ENCODE measurements at places on chromosomes 3 and 15.

DNA sequence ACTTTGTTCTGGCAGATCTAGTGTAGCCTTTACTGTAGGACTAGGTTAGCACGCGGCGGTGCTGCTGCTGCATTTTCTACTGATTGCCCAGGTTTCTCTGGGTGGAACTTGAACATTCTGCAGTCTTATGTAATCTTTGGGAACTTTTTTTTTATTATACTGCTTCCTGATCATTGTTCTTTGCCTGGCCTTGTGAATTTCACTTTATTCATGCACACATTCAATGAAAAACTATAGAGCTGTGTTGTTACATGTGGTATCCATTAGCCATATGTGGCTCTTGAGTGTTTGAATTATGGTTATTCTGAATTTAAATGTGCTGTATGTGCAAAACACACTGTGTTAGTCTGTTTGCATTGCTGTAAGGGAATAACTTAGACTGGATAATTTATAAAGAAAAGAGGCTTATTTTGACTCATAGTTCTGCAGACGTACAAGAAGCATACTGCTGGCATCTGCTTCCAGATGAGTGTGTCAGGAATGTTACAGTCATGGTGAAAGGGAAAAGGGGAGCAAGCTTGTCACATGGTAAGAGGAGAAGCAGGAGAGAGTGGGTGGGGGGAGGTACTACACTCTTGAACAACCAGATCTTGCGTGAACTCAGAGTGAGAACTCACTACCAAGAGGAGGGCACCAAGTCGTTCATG lies 26.5 kb downstream of the MEF2A start:
- DNase-seq: no peak

GRCh38 chr15:66390678-66391077 lies 4.0 kb downstream of the MAP2K1 start:
- DNase-seq: no peak

DNA sequence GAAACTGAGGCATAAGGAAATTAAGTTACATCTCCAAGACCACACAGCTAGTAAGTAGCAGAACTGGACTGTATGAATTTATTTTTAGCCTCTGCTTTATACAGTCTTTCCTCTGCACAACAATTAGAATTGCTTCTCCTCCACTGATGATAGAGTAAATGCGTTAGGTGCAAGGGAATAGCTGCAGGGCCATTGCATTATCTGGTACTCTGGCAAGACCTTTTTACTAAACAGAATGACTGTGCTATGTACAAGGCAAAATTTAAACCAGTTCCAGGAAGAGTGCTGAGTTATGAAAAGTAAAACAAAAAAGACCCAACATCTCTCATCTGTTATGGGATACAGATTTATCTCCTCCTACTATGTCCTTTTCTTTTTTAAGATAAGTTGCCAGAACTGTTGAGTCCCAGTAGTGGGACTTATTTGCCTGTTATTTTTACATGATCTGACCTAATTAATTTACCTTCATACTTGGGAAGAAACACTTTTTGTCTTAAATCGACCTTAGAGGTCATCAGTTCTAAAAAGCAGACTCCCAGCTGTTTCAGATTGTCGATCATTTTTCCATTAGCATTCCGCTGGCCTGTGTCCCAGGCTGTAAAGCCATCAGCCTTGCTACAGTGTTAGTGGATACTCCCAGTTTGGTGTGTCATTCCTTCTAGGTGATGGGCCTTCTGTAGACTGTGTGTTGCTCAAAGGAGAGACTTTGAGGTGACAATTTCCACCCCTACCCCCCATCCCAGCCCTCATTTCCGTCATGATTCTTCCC lies 147.5 kb upstream of the NUDT16 start:
- no peak for DNase-seq

GRCh38 chr3:171046760-171047159 lies 20.2 kb upstream of the SLC2A2 start:
- no peak for DNase-seq

DNA sequence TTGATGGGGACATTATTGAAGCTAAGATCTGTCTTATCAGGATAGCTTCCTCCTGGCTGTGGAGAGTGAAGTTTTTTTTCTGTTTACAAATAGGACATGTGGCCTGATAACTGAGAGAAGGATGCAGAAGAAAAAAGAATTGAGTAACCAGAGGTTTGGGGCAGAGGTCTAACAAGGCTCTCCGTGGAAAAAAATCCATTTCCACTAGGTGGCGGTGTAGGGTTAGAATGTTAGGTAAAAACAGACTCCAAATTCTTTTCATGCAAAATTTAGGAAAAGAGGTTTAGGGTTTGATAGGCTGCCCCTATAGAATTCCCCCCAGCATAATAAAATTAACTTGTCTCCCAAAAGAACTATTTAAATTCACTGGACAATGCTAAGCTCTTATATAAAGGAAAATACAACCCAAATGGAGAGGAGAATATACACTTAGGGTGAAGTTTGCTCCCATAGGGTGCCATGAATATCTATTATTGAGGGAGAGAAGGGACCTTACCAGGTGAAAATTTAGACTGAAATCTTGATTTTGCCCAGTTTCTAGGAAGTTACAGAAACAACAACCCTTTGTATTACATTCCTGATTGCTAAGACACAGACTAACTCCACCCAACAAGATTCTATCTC lies 1560.4 kb downstream of the OTOL1 start:
- no peak for DNase-seq

- no peak for DNase-seq
Measured at GRCh38 chr15:63196842-63197241, 7.4 kb downstream of the RAB8B start.

DNA sequence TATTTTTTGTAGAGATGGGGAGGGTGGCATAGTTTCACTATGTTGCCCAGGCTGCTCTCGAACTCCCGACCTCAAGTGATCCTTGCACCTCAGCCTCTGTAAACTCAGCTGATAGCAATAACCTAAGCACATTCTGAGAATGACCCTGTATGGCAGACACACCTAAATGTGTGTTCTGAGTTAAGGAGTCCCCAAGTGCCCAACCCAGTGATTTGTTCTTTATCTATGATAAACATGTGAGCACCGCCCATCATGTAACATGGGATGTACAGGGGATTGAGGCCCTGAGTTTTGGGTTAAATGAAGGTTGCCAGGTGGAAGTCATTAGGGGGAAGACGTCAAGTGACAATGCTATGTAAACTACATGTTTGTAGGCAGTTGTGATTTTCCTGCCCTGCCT lies 5.7 kb downstream of the NCEH1 start:
- DNase-seq: no peak

- DNase-seq: no peak
Measured at GRCh38 chr15:45425135-45425534, 46.8 kb upstream of the GATM start.

- DNase-seq: no peak
Measured at GRCh38 chr3:37492977-37493471, 318.6 kb upstream of the LRRFIP2 start.

- no peak for DNase-seq
Measured at GRCh38 chr3:21944251-21944650, 193.2 kb upstream of the ZNF385D start.

GRCh38 chr3:70999730-71000129 lies 583.8 kb downstream of the FOXP1 start:
- no peak for DNase-seq

DNA sequence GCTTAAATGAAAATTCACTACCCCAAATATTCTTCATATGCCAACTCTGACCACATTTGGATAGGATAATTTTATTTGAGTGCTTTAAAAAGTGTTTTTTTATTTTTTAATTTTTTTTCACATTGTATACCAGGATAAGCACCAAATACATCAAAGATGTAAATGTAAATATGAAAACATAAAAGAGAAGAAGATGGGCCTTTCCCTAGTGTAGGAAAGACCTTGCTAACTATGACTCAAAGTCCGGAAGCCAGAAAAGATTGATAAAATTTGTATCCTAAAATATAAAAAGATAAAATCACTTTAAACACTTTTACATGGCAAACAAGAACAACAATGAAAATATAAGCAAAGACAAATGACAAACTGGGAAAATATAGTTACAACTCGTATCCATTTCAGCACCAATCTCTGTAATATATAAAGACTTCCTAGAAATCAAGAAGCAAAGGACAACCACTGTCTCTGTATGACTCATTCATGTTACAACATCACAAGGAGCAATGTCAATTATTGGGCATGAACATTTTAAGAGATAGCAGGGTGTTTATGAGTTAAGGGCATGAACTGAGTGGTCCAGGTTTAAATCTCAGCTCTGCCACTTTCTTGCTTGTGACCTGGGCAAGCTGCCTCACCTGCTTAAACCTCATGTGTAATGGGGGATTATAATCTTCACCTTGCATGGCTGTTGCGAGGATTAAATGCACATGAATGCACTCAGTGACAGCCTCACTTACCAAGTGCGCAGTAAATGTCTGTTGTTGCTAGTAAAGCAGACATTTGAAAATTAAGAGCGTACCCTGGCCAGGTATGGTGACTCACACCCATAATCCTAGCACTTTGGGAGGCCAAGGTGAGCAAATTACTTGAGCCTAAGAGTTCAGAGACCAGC lies 25.3 kb upstream of the ARHGEF3 start:
- DNase-seq: no peak

GRCh38 chr3:24589513-24589851 lies 94.8 kb upstream of the THRB start:
- no peak for DNase-seq

DNA sequence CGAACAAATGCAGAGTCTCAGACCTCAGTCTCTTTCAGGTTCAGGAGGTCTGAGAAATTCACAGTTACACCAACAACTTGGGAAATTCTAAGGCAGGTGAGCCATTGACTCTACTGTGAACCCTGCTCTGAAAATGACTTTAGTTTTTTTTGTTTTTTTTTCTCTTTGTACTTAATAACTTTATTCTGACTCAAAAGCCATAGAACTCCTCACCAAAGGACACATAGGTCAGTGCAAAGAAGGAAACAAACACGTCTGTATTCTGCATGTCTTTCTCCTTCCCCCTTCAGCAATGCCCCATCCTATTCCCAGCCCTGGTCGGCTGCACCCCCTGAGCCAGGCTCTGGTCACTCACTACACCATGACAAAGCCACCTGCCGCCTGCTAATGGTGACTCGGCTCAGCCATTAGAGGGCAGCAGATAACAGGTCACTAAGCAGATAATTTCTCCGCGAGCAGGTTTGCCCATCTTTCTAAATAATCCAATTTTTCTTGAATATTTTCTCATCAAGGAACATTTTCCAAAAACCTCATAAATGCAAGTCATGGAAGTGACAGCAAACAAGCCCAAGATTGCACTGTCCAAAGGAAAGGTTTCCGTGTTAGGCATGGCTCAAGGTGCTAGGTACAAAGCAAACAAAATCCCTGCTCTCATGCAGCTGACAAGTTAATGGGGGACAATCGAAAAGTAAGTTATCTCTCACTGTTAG lies 37.7 kb downstream of the TM4SF4 start:
- DNase-seq: peak; percentile 54

- no peak for DNase-seq
Measured at GRCh38 chr15:67720556-67721175, 104.6 kb upstream of the SKOR1 start.

DNA sequence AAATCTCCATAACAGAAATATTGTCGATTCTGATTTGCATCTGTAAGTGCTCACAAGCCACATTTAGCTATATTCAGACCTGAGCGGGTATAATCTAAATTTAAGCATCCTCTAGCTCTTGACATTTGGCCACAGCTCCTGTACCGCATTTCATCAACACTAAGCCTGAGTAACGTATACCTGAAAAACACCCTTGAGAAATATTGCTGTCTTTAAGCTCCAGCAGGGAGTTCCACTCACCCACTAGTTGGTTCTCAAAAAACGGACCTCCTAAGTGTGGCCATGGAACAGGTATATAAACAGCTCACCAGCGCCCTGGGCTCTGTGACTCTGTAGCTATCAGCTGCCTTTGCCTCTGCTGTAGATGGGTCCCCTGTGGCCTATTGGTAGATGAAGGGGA lies 80.7 kb downstream of the ABI3BP start:
- no peak for DNase-seq

- no peak for DNase-seq
Measured at GRCh38 chr3:98390366-98390765, at the start of gene OR5K3. Gene OR5K3, plus strand, starts transcription at chr3:98390666. Its CDS starts 0 bp downstream, at chr3:98390666.

- DNase-seq: no peak
Measured at GRCh38 chr15:47610736-47611135, 106.6 kb upstream of the SEMA6D start.

- no peak for DNase-seq
Measured at GRCh38 chr3:194132465-194133286, 3.3 kb upstream of the HES1 start.

DNA sequence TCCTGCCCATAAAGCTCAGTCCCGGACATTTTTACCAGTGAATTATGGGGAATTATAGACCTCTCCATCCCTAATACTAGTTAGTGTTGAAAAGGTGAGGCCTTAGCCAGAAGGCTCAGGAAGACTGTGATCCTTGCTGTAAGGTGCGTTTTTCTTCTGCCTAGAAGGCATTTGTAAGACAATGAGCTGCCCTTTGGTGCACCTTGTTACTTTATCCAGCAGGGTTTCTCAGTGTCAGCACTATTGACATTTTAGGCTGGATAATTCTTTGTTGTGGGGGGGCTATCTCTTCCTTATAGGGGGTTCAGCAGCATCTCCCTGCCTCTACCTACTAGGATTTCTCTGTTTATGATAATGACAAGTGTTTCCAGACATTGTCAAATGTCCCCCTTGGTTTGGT lies 108.1 kb upstream of the ABHD17C start:
- no peak for DNase-seq

DNA sequence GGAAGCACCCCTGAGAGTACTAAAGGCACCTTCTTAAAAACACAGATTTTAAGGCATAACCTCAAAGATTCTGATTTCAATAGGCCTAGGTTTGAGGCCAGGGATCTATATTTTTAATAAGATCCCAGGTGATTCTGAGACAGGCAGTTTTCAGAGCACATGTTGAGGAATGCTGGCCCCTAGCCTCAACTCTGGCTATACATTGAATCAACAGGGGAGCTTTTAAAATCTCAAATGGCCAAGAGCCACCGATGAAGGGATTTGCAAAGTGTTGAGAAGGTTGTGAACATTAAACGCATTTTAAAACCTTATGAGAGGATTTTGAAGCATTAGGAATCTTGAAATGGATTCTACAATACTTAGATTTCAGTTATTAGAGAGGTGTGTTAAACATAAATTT lies 268.8 kb upstream of the ARHGEF26 start:
- DNase-seq: no peak

DNA sequence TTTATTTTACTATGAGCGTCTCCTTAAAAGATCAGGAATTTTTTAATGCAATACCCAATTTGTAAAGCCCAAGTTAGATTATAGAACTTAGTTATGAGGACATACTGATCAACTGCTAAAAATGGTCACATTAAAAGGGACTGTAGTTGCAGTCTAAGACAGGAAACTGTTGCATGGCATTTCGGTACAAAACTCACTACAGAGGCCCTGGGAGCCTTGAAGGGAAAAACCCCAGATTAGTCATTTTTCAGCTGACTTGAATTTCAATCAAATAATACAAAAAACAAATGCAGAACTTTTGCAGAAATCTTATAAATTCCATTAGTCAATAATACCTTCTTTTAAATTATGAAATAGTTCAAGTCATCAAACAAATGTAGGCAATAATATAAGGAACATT lies 6.9 kb upstream of the PTX3 start:
- no peak for DNase-seq

DNA sequence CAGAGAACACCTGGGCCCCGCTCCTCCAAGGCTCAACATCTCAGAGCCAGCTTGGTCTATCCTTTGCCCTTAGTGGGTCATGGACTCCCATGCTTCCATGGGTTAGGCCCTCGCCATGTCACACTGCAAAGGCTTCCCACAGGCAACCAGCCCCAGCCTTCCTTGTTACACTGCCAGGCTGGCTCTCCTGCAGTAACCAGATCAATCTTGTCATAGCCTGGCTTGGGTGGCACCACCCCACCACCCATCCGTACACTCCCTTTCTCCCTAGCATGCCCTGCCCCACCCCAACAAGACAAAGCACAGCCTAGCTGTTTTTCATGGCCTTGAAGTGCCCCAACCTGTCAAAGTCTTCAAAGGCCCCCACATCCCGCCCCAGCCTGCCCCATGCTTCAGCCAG lies 30.5 kb downstream of the CA12 start:
- no peak for DNase-seq
